ENCODE measurements at places on chromosomes 3 and 15.
A peak's percentile ranks its signal among the peaks of the same experiment; 100 is the strongest.

GRCh38 chr3:101615525-101615924, 41.5 kb downstream of the PCNP start:
- H3K27me3 ChIP-seq: no peaks in the 10 kb centered on the region
- no peak for DNase-seq
- H3K4me3 ChIP-seq: no peak overlapping the region
- H3K36me3 ChIP-seq: no peaks in the 10 kb centered on the region

GRCh38 chr3:152021951-152022461, 148.6 kb downstream of the SUCNR1 start:
- H3K4me1 ChIP-seq: no peaks in the 10 kb centered on the region
- no peak overlapping the region for H3K4me3 ChIP-seq
- DNase-seq: no peak
- H3K27me3 ChIP-seq: peaks cover 14% of the 10 kb centered on the region
- no peaks in the 10 kb centered on the region for H3K36me3 ChIP-seq
- H3K27ac ChIP-seq: no peak overlapping the region

DNA sequence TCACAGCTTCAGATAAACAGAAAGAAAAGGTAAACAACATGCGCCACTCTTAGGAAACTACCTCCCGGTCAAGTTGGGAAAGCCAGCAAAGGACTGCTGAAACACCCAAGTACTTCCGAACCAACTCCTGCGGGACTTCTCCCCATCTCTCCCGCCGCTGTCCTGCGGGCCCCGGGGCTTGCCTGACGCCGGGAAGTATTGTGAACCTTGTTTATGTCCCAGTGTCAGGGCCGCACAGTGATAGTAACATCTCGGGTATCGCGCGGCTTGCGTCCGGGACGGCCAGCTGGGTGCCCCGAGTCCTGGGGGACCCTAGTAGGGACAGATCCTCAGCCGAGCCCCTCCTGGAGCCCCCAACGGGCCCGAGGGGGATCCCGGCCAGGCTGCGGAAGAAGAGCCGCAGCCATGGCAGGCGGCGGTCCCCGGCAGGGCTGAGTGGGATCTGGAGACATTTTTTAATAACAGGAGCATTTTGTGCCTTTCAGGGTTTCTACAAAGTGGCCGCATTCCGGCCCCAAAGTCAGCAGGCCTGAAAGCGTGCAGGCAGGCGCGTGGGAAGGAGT, 756 bp downstream of the CLPX start:
- no peaks in the 10 kb centered on the region for H3K27me3 ChIP-seq
- H3K4me1 ChIP-seq: peaks cover 28% of the 10 kb centered on the region
- H3K4me3 ChIP-seq: peak overlapping the region; percentile 98
- peak overlapping the region; percentile 92 for H3K27ac ChIP-seq
- DNase-seq: peak; percentile 28

- no peak overlapping the region for H3K27ac ChIP-seq
- no peak overlapping the region for H3K4me3 ChIP-seq
- no peaks in the 10 kb centered on the region for H3K4me1 ChIP-seq
- no peak for DNase-seq
- H3K36me3 ChIP-seq: no peaks in the 10 kb centered on the region
These were observed 48.9 kb upstream of the POLG start for GRCh38 chr15:89383365-89384175.

DNA sequence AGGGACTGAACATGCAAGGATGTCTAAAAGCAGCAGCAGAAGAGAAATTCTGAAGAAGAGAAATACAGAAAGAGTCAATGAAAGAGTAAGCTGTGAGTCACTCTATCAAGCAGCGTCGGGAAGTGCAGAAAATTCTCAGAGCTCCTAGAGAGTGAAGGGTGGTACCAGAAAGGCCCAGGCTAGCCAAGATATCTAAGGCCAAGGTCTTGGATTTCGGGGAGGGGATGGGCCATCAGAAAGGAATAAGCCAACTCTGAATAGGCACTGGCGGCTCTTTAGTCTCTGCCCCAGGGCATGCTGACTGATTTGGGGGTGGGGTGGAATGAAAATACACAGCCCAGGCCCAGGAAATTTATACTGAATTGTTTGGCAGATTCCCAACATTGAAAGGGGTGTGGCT, 70.8 kb downstream of the GPR156 start:
- H3K36me3 ChIP-seq: no peaks in the 10 kb centered on the region
- DNase-seq: no peak
- no peak overlapping the region for H3K4me3 ChIP-seq
- H3K27me3 ChIP-seq: peaks cover 5% of the 10 kb centered on the region
- no peaks in the 10 kb centered on the region for H3K4me1 ChIP-seq

- DNase-seq: no peak
- H3K4me1 ChIP-seq: no peaks in the 10 kb centered on the region
- no peak overlapping the region for H3K27ac ChIP-seq
- no peaks in the 10 kb centered on the region for H3K27me3 ChIP-seq
- no peak overlapping the region for H3K4me3 ChIP-seq
- no peaks in the 10 kb centered on the region for H3K36me3 ChIP-seq
These were observed 175.6 kb upstream of the WNT5A start for GRCh38 chr3:55662683-55663082.

DNA sequence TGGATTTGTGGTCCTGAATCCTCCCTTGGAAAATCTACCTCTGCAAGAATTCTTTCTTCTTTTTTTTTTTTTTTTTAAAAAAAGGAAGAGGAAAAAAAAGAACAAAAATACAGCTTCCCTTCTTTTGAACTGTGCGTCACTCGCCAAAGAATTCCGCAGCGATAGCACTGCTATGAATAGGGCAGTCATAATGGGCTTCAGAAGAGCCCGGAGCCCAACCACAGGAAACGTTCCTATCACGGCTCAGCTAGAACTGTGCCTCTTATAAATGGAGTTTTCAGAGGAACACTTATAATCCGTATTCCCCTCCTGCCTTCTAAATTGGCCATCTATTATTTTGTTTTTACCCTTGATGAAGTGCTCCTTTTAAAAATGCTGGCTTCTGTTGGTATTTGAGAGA, 227.7 kb downstream of the ADAMTS17 start:
- H3K4me1 ChIP-seq: peaks cover 25% of the 10 kb centered on the region
- H3K4me3 ChIP-seq: no peak overlapping the region
- peaks cover 2% of the 10 kb centered on the region for H3K27me3 ChIP-seq
- H3K27ac ChIP-seq: no peak overlapping the region
- DNase-seq: no peak
- H3K36me3 ChIP-seq: no peaks in the 10 kb centered on the region

DNA sequence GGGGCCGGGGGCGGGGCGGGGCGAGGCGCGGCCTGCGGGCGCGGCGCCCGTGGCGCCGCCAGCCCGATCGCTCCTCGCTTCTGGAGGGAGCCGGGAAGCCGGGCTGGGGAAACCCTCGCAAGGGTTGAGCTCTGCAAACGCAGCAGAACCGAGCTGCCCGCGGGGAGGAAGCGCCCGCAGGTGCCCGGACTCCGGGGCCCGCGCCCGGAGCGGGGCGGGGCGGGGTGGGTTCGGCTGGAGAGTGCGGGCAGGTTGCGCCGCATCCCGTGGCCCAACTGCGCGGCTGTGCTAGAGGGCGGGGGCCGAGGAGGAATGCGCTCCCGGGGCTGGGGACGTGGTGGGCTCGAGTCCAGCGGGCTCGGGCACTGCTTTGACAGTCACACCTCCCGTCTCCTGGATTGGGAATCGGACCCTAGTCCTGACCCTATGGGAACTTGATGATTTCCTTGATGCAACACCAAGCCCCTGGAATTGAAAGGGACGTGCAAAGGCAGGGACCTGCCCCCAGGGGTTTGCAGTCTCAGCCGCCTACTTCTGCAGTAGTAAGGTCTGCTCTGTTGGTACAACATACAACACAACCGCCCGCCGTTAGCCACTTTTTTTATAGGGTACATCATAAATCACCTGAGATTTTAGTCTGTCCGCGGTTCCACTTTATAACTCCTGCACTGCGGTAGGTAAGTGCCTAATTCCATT, 34.3 kb downstream of the ZBTB38 start:
- H3K4me1 ChIP-seq: peaks cover 31% of the 10 kb centered on the region
- peak overlapping the region; percentile 85 for H3K4me3 ChIP-seq
- H3K27me3 ChIP-seq: no peaks in the 10 kb centered on the region
- peaks cover 27% of the 10 kb centered on the region for H3K36me3 ChIP-seq
- H3K27ac ChIP-seq: peak overlapping the region; percentile 62

DNA sequence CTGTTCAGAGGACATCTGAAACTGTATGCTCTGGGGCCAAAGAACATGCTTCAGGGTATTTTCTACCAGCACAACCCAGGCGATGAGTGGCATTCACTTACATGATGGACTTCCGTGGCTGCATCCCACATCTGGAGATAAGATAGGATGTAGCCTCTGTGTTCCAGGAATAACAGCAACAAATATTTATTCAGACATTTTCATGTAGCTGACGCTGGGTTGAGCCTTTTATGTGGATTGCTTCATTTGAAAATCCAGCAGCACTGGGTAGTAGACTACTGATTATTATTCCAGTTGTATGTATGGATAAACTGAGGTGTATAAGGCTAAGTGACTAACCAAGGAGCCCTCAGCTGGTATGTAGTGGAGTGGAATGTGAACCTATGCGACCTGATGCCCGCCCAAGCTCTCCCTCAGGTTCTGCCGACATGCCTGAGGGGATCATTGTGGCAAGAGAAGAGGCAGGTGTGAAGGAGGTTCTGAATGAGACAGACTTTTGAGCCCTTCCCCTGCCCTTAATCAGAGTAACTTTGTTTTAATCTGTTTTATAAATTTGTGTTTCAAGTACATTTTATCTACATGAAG, 25.9 kb upstream of the ABHD10 start:
- no peak for DNase-seq
- H3K4me3 ChIP-seq: no peak overlapping the region
- H3K27me3 ChIP-seq: peaks cover 13% of the 10 kb centered on the region
- H3K27ac ChIP-seq: no peak overlapping the region

- no peaks in the 10 kb centered on the region for H3K36me3 ChIP-seq
- H3K4me1 ChIP-seq: peaks cover 5% of the 10 kb centered on the region
- H3K27me3 ChIP-seq: no peaks in the 10 kb centered on the region
- DNase-seq: no peak
- H3K27ac ChIP-seq: no peak overlapping the region
These were observed 47.3 kb upstream of the ATG7 start for GRCh38 chr3:11224870-11225229.

GRCh38 chr3:52880047-52880446, 17.3 kb downstream of the STIMATE start:
- H3K4me3 ChIP-seq: no peak overlapping the region
- H3K36me3 ChIP-seq: peaks cover 9% of the 10 kb centered on the region
- H3K4me1 ChIP-seq: peaks cover 18% of the 10 kb centered on the region
- DNase-seq: no peak
- no peak overlapping the region for H3K27ac ChIP-seq
- no peaks in the 10 kb centered on the region for H3K27me3 ChIP-seq

- no peak for DNase-seq
- no peak overlapping the region for H3K4me3 ChIP-seq
- H3K36me3 ChIP-seq: no peaks in the 10 kb centered on the region
- H3K27me3 ChIP-seq: peaks cover 2% of the 10 kb centered on the region
These were observed 28.3 kb downstream of the MITF start for GRCh38 chr3:69767571-69767970.

DNA sequence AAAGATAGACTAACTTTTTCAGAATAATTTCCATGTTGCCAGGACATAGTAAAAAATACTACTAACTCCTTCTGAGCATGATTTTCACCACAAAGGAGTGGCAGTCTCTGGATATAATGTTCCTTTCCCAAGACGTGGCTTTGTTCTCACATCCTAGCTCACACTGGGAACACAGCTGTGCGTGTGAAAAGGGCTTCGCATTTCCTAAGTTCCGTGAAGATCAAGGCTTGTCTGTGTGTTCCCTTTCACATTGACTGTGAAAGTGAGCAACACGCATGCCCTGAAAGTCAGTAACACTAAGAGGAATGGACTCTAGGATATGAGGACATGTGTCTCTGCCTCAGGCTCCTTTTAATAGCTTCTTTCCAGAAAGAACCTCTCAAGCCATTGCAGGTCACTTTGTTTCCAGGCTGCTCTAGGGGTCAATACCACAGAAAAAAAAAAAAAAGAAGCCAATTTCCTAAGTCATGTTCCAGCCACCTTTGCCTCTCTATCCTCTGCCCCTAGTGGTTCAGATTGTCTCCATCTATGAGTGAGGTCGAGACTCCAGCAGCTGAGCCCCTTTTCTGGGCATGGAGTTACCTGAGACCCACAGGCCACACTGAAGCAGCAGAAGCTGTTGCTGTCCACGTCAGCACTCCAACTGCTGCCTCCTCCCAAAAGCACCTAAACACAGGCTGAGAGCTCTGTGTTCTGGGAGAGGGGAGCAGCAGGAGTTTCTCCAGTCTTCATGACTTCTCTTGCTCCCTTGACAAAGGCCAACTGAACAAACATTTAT, 355.9 kb downstream of the RSL24D1 start:
- no peaks in the 10 kb centered on the region for H3K36me3 ChIP-seq
- H3K27me3 ChIP-seq: no peaks in the 10 kb centered on the region
- DNase-seq: no peak
- no peak overlapping the region for H3K27ac ChIP-seq
- H3K4me1 ChIP-seq: no peaks in the 10 kb centered on the region

- no peak overlapping the region for H3K27ac ChIP-seq
- no peaks in the 10 kb centered on the region for H3K27me3 ChIP-seq
- DNase-seq: no peak
- no peaks in the 10 kb centered on the region for H3K4me1 ChIP-seq
- H3K4me3 ChIP-seq: no peak overlapping the region
- no peaks in the 10 kb centered on the region for H3K36me3 ChIP-seq
These were observed 286.1 kb downstream of the SHOX2 start for GRCh38 chr3:157820157-157820517.

GRCh38 chr3:119794971-119795612, 13.2 kb downstream of the NR1I2 start:
- no peak for DNase-seq
- H3K27me3 ChIP-seq: peaks cover 14% of the 10 kb centered on the region
- no peaks in the 10 kb centered on the region for H3K4me1 ChIP-seq
- no peaks in the 10 kb centered on the region for H3K36me3 ChIP-seq
- no peak overlapping the region for H3K27ac ChIP-seq

- DNase-seq: no peak
- no peak overlapping the region for H3K4me3 ChIP-seq
- H3K36me3 ChIP-seq: no peaks in the 10 kb centered on the region
- H3K27me3 ChIP-seq: peaks cover 30% of the 10 kb centered on the region
- no peaks in the 10 kb centered on the region for H3K4me1 ChIP-seq
These were observed 270.2 kb downstream of the THSD4 start for GRCh38 chr15:71385457-71385856.

DNA sequence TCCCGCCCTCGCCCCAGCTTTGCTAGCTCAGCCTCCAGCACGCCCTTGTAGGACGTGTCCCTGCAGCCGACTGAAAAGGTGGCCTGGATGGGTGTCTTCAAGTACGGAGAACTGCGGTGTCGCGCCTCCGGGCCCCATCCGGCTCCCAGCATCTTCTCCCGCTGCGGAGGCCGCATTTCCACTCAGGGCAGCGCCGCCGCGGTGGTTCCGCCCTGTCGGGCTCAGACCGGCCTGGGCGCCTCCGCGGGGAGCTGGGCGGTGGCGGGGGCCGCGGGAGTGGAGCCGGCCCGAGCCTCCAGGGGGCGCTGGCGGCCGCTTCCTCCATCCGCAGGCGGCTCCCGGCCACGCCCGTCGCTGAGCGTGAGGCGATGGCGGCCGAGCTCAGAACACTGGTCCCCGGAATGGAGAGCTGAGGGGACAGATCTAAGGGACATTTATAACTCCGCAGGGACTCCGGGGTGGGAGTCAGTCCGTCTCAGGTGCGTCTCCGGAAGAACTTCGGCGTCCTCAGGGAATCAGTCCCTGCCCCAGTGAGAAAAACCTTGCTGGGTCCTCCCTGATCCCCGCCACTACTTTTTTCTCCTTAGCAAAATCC, 13.6 kb upstream of the SMCO1 start:
- peak overlapping the region; percentile 76 for H3K4me3 ChIP-seq
- H3K27me3 ChIP-seq: peaks cover 6% of the 10 kb centered on the region
- peaks cover 8% of the 10 kb centered on the region for H3K4me1 ChIP-seq
- H3K27ac ChIP-seq: peak overlapping the region; percentile 75
- DNase-seq: peak; percentile 76

All from activated T-helper 1 cell treated with anti-CD3 and anti-CD28 coated beads, Interleukin-12 subunit alpha, Interleukin-12 subunit beta, Interleukin-2, Interleukin-4 antibody, amounts not matched to agents 30 ng/mL and 10 ng/mL and 1 ng/mL, durations not matched to agents 14 hours and 24 hours and 36 hours (primary cell).